ENCODE measurements at places on chromosomes 16 and 17.

- no peak for DNase-seq
Observed at GRCh38 chr17:81329927-81330883, 35.1 kb upstream of the SLC38A10 start.

GRCh38 chr17:45428931-45429338 is 3.7 kb downstream of the ARHGAP27 start:
- DNase-seq: no peak

DNA sequence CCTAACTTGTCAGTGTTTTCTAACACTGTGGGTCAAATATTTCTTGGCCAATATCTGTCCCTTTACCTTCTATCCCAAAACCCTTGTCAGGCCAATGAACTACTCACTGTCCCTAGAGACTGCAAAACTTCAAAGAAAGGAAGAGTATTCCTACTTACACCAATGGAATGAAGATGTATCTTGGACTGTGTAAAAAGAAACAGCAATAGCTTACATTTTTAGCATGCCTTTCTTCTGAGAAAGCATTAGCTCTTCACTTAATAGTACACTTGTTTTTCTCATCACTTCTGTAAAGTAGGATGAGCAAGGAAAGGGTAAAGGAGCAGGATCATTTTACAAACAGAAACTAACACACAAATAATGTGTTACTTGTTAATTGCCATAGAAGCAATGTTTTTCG is 73.9 kb downstream of the STH start:
- no peak for DNase-seq

- DNase-seq: no peak
Observed at GRCh38 chr16:56849690-56850680, 15.0 kb upstream of the SLC12A3 start.

- DNase-seq: peak; percentile 87
Observed at GRCh38 chr17:2792366-2793169, 3.7 kb upstream of the RAP1GAP2 start.

GRCh38 chr17:45579529-45580495 is 89.3 kb upstream of the PLEKHM1 start:
- DNase-seq: no peak
